ENCODE measurements at places on chromosomes 16 and 17.

GRCh38 chr17:74176546-74177001 lies 26.9 kb upstream of the RPL38 start:
- DNase-seq, result peak; percentile 33

DNA sequence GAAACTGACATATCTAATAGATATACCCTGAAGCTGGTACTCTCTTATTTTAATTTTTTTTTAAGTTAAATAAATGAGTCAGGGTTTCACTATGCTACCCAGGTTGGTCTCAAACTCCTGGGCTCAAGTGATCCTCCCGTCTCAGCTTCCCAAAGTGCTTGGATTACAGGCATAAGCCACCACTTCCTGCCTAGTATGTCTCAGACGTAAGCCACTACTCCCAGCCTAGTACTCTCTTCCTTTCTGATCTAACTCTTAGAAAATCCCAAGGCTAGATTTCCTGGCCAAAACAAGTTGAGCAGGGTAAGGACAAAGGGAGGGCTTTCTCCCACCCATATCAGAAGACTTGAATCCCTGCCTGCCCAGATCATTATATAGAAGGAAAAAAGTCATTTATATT lies 33.7 kb downstream of the HOXB1 start:
- no peak for DNase-seq

- DNase-seq, result no peak
Measured at GRCh38 chr16:81517629-81518438, 73.2 kb downstream of the CMIP start.

DNA sequence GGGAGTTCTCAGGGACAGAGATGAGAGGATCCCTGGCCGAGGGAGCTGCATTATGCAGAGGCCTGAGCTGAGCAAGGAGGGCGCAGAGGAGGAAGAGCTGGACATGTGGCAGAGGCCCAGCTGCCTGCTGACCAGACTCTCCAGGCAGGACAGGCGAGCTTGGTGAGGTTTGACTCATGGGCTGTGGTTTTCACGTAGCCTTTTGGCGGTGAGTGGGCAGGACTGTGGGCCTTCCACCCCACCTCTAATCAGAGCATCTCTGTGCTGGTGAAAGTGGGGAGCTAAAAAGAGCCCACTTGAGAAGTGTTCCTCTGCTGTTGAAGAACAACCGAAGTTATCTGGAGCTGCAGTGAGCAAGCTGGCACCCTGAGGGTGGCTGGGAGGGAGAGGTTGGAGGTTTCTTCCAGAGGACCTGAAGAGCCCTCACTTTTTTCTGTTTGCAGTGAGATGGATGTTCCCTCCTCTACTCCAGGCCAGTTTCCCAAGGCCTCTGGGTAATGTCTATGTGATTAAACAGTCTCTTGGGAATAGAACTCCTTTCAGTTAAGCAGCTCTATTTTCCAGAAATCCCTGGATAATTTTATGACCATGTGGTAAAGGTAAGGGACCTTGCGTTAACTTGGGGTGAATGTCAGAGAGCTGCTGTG lies 11.9 kb downstream of the EPN2 start:
- no peak for DNase-seq

GRCh38 chr16:23379707-23380106 lies 73.3 kb downstream of the COG7 start:
- DNase-seq, result no peak

DNA sequence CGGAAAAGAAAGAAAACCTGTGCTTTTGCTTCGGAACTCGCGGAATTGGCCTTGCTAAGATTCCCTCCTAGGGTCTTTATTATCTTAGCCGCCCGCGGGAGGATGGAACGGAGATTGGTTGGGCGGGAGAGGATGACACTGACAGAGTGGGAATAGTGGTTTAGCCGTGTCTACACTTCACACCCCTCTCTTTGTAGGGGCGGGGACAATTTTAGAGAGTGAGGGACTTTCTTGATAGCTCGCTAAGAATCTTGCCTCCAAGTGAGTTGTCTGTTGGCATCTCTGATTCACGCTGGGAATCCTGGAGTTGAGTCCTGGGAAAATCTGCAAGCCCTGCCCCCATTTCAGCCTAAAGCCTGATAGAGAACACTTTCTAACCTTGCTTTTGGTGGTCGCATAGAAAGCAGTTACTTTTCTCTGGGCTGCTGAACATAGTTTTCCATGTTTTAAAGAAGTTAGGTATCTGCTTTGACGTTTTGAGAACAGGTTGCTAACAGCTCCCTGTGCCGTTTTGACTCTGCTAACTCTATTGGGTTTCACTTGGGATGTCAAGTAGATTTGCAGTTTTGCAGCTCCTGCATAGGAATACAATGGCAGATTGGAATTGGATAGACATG lies 697 bp downstream of the NOL11 start:
- DNase-seq, result no peak

- no peak for DNase-seq
Measured at GRCh38 chr17:3843935-3844516, 2.0 kb downstream of the NCBP3 start.

- DNase-seq, result no peak
Measured at GRCh38 chr17:78082988-78083387, 45.6 kb downstream of the TMC6 start.

- DNase-seq, result no peak
Measured at GRCh38 chr17:72005332-72006163, 115.3 kb upstream of the SOX9 start.

- DNase-seq, result no peak
Measured at GRCh38 chr17:40864661-40865390, 2.2 kb downstream of the KRT12 start.

- DNase-seq, result no peak
Measured at GRCh38 chr17:83127431-83128160, 48.2 kb downstream of the METRNL start.

DNA sequence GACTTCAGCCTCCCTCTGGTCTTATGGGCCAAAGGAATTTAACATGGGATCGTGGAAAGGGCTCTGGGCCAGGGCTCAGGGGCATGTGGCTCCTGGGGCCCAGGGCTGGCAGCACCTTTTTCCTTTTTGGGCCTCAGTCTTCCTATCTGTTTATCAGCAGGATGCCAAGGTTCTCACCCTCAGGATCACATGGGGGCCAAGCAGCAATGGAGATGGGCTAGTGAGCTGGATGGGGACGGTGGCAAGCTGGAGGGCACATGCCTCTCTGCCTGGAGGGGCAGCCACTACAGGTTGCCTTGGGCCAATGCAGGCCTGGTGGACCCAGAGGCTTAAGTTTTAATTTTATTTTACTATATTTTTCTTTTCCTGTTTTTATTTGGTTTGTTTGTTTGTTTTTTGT lies 95.4 kb downstream of the CYLD start:
- DNase-seq, result no peak

- DNase-seq, result no peak
Measured at GRCh38 chr17:57999496-58000017, 7.5 kb downstream of the SRSF1 start.

GRCh38 chr17:64343833-64344637 lies 46.6 kb downstream of the PECAM1 start:
- DNase-seq, result no peak

DNA sequence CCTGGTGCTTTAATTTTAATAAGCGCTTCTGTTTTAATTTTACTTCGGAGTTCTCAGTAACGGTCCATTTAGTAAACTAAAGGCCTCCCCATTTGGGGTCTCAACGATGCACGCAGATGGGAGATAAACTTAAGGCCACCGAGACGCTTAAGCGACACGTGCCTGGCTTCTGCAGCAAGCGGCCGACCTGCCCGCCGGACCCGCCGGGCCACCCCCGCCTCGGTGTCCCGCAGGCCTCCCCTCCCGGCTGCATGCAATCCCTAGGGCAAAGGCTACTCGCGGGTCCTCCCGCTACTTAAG lies 592 bp downstream of the GCSH start:
- no peak for DNase-seq

DNA sequence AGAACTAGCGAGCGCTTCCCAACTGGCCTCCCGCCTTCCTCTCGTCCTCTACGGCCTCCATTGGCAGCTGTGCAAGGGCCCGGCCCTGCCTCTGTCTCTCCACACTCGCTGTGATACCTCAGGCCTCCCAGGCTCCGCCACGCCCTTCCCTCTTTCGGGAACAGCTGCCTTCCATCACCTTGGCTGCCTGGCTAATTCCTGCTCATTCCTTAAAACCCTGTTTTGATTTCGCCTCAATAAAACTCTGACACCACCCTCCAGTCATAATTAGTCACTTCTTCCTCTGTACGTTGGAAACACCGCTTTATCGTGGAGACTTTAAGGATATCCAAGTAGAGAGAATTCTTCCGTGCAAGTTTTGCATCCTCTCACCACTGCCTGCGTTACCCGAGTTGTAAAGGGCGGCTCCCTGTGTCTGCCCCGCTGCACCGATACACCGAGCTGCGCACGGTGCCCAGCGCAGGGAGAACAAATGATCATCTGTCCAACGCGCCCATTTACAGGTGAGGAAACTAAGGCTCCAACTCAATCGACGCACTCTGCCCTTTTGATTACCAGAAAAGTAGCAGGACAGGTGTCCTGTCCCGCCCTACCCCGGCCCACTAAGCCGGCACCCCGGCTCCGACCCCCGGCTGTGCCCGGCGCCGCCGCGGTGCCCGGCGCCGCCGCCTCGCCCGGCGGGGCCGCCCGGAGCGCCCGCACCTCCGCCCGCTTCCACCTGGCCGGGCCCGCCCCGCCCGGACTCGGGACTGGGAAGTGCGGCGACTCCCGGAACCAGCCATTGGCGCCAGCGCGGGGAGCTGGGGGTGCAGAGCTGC lies 139.7 kb downstream of the SEC14L1 start:
- DNase-seq, result no peak

GRCh38 chr17:51398128-51398525 lies 137.8 kb downstream of the UTP18 start:
- DNase-seq, result no peak

DNA sequence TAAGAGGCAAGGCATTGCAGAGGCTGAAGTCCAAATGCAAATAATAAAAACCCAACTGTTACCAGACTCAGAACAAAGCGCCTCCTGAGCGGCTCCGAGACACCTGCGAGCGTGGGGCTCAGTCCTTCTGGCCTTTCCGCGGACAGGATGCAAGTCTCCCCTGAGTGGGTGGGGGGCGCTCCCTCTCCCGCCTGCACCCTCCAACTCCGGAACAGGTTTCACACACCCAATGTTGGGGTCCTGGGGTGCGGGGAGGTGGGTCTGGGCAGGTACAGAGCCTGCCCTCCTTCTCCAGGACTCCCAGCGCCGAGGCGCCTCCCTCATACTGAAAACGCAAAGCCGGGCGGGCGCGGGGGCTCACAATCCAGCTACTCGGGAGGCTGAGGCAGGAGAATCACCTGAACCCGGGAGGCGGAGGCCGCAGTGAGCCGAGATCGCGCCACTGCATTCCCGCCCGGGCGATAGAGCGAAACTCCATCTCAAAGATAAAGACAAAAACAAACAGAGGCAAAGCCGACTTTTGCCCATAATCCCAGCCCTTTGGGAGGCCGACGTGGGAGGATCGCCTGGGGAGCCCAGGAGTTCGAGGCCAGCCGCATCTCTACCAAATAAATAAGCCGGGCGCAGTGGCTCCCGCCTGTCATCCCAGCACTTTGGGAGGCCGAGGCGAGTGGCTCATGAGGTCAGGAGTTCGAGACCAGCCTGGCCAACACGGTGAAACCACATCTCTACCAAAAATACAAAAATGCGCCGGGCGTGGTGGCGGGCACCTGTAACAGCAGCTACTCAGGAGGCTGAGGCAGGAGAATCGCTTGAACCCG lies 893 bp downstream of the GINS2 start:
- DNase-seq, result no peak

- DNase-seq, result no peak
Measured at GRCh38 chr17:44348234-44348987, 3.3 kb downstream of the GRN start.

DNA sequence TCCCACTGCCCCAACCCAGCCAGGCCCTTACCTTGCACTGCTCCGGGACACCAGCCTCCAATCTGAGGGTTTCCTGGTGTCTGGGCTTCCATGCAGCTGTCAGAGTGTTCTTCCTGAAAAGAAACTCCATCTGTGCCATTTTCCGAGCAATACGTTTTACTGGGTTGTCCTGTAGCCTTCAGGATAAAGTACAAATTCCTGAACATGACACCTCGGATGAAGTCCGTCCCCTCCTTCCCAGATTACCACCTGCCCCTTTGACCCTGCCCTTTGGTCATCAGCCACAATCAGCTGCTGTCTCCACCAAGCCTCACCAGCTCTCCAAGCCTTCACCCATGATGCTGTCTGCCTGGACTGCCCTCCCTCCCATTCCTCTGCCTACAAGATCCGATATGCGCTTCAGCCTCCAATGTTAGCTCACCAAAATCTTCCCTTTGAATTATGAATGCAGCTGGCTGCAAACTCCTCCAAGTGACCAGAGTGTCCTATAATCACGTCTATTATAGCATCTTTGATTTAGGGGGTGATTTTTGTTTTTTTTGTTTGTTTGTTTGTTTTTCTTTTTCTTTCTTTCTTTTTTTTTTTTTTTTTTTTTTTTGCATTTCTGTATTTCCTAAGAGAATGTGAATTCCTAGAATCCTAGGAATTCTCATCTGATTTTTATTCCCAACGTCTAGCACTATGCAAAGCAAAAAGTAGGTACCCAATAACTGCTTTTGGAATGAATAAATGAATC lies 60.6 kb upstream of the KIFC3 start:
- DNase-seq, result no peak

- peak; percentile 27 for DNase-seq
Measured at GRCh38 chr16:55370762-55371482, 46.9 kb downstream of the IRX6 start.

DNA sequence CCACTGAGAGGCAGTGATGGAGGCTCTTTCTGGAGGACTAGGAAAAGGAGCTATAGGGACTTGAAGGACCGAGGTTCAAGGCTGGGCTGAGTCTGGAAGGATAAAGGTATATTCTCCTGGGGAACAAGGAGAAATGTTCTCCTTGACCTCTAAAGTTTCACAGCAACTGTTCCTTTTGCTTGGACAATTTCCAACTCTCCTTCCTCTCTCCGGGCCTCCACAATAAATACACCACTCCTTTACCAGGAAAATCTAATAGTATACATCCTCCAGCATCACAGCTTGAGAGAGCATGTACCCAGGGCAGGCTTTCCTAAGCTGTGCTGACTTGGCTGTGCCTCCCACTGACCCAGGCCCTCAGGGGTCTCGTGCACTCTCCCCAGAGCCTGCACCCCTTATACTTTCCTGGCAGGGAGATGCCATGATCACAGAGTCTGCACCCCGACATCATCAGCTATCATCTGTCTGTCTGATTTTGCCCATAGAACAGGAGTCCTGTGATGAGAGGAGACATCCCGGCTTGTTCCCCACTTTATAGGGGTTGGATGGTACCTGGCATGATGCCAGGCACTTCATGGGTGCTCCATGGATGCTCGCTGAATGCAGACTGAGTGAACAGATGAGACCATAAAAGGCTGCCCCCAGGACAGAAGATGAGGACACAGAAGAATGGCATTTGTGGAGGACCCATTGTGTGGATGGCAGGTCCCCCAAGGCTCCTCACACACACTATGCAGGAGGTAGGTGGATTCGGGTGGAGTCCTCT lies 582.6 kb upstream of the CDH5 start:
- no peak for DNase-seq

- no peak for DNase-seq
Measured at GRCh38 chr16:19073344-19073743, 5.9 kb downstream of the COQ7 start.

- no peak for DNase-seq
Measured at GRCh38 chr16:50266337-50267091, at the start of gene ADCY7. TSS of gene ADCY7 (plus strand) at chr16:50266551. CDS start at chr16:50288180, 21,629 bp downstream.

DNA sequence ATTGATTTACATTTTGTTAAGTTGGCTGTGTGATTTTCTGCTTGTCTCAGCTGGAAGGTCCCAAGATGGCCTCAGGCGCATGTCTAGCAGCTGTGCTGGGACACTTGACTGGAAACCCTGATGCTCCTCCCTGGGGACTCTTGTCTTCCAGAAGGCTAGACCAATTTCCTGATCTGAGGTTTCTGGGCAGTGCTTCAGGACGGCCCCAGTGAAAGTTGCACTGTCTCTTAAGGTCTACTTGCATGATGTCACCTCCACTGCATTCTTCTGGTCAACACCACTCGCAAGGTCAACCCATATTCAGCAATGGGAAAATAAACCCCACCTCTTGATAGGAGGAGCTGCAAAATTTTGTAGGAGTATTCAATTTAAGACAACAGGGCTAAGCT lies 116.0 kb downstream of the SALL1 start:
- DNase-seq, result no peak
